CD4-positive, alpha-beta T cell treated with Interleukin-15 for 1 hour (primary cell): ENCODE measurements at places on chromosomes 7 and 10.
A peak's percentile ranks its signal among the peaks of the same experiment; 100 is the strongest.

- no peak for DNase-seq
These were observed 30.9 kb downstream of the DNAJC1 start for GRCh38 chr10:21972584-21972983.

DNA sequence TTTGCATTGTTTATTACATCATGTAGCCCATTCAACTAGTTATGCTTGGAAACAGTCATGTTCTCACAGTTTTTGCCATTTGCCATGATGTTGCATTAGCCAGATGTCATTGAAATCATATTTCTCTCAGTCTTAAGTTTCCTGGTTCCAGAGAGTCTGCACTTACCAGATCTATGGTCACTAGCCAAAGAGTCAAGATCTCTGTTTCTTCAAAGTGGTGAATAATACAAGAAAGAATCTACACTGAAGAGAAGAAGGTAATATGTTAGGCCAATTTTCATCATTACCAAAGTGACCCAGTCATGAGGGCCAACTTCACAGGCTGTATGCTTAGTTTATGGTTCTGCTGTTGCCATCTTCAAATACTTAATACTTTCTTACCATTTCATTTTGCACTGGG is 89.0 kb upstream of the PHYHIPL start:
- DNase-seq: no peak

DNA sequence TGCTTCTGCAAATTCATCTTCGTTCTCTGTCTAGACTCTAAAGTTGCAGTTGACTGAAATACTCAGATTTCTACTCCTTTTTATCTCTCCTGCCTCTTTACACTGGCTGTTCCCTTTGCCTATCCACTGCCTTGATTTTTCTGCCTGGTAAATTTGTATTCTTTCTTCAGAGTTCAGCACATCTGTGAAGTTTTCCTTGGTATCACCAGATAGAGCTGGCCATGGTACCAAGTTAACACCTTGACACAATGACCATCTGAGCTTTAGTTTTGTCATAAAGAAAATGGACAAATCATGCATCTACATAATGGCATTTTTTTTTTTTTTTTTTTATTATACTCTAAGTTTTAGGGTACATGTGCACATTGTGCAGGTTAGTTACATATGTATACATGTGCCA is 143.0 kb downstream of the PPP1R3A start:
- no peak for DNase-seq

DNA sequence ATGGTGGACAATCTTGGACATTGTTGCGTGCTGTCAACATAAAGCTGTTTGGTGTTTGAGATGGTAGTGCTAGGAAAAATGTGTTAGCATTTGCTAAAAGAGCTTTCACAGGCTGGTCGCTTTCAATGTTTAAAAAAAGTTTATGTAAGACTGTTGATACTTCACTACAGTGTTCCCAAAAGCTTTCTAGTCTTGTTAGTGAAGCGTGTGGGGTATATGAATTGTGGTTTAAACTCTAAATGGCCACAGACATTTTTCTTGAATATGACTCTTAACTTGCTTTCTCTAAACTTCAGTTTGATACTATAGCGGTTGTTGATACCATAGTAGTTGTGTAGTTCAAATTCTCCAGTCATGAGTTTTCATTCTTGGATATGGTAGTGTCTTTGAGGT is 44.9 kb downstream of the MCU start:
- no peak for DNase-seq

DNA sequence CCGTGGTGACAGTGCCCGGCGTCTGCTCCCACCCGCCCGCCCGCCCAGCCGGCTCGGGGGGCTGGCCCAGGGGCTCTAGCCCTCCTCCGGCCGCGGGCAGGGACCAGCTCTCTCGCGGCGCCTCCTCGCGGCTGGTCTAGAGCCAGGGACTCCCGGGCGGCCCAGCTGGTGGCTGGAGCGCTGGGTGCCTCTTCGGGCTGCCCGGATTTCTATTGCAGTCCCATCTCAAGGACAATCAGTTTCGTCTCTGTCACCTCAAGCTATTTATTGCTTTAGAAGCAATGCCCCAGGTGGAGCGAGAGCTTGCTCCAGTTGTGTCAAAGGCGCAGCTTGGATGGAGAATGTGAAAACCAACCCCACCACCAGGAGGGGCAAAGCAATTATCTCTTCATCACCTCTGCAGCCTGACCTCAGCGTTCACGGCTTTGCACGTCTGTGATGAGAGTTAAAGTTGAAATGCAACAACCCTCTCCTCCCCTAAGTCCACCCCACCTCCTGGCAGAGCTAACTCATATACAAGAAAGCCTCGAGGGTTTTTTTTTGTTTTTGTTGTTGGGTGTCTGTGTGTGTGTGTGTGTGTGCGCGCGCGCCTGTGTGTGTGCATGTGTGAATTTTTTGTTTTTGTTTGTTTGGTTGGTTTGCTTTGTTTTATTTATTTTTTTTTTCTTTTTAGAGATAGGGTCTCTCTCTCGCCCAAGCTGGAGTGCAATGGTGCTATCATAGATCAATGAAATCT is at the start of gene ITGA8:
TSS of gene ITGA8 (minus strand) at position 24 of the 736 bp plus-strand sequence. CDS start 151 bp downstream, outside the sequence.
- DNase-seq: no peak

DNA sequence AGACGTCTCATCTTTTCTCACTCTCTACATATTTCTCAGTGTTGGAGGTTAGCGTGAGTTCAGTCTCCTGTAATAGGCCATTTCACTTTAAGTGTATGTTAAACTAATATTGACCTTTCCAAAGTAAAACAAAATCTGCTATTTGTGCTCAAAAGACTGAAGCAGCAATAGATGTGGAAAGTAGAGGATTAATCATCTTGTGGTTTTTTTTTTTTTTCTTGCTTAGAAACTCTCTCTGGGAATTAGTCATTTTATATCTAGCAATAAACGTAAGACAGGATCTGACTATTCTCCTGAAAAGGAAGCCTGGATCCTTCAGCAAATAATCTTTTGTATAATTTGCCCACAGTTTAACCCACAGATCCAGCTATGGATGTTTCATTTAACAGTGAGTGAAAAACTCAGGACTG is 81.7 kb downstream of the NRP1 start:
- no peak for DNase-seq

DNA sequence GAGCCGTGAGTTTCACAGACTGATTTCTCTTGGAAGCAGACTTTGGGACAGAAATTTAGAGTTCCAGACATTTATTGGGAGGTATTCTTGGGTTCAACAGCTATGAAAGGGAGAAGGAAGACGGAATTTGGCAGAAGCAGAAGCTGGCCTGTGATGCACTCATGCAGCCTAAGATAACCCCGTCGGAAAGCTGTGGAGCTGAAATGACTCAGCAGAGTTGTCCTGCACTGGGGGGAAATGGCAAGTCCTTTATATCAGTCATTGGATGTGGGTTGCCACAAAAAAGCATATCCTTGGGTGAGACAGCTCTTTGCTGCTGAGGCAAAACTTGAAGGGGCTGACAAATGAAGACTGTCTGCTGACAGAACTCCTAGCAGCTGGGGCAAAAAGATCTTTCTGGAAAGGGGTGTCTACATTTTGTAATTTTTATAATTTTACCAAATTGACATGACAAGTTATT is 11.5 kb upstream of the MICU1 start:
- peak; percentile 59 for DNase-seq

GRCh38 chr7:91570560-91570959 is 306.3 kb downstream of the FZD1 start:
- no peak for DNase-seq

GRCh38 chr7:22885797-22886261 is 63.2 kb upstream of the TOMM7 start:
- DNase-seq: peak; percentile 25

DNA sequence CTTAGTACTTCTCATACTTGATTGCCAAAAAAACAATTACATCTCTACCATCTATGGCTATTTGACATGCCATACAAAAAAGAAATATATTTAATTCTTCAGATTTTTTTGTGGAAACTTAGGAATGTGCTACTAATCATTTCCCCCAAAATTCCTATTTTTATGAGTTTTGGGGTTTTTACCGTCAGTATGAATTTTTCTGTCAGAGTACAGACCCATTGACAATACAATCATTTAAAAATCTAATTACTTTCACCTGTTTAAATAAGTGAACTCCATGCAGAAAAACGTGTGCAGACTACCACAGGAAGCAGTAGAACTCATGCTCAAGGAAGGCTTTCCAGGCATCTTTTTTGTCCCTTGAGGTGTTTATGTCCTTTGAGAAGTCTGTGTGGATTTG is 48.8 kb upstream of the FOXP2 start:
- no peak for DNase-seq

DNA sequence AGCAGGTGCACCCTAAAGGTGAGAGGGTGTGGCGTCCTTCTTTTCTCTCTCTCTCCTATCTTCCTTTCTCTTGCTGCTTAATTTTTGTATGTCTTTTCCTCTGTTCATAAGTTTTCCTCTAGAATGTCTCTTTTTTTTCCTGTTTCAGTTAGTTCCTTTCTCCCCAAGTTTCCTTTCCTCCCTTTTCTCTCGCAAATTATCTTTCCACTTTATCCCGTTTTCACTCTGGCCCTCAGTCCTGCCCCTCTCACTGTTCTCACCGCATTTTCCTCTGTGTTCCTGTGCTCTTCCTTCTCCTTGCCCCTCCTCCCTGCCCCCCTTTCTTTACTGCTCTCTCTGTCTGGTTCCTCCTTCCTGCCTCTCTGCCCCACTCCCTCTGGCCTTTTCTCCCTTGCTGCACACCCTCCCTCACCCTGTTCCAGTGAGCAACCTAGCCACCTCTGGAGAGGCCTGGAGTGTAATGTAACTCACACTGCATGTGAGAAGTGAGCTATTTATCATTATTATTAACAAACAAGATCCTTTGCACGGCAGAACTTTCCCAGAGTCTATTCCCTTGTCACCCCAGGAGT is 158.5 kb downstream of the C10orf105 start:
- no peak for DNase-seq

- DNase-seq: no peak
These were observed 12.0 kb downstream of the SHH start for GRCh38 chr7:155800301-155800700.

GRCh38 chr10:78630944-78631838 is 437.6 kb upstream of the ZMIZ1 start:
- no peak for DNase-seq

DNA sequence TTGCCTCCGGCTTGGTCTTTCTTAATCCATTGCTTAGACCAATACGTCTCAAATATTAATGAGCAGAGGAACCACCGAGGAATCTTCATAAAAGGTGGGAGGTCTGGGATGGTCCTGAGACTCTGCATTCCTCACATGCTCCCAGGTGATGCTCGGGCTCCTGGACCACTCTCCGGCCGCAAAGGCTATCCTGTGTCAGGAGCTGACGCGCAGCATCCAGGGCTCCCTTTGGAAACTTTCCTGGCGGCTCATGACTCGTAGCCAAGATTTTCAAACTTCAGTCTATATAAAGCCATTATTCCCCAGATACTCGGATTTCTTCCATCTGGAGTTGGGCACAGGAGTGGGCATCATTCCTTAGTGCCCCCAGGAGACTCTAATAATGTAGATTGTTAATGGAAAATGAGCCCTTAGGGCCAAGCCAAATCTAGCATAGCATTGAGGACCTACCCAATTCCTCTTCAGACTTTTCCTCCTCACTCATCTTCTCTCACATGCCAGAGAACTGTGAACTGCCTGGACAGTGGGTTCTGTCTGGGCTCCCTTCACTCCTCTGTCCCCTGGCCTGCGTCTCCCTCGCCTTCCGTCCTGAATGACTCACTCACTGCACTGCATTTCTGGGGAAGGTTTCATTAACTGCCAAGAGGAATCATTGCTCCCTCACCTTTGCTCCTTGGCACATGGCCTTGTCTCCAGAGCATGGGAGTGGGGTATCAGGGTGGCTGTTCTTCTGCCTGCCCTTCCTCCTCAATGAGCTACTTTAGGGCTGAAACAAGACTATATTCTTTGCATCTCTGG is 89.3 kb downstream of the MKI67 start:
- DNase-seq: no peak

DNA sequence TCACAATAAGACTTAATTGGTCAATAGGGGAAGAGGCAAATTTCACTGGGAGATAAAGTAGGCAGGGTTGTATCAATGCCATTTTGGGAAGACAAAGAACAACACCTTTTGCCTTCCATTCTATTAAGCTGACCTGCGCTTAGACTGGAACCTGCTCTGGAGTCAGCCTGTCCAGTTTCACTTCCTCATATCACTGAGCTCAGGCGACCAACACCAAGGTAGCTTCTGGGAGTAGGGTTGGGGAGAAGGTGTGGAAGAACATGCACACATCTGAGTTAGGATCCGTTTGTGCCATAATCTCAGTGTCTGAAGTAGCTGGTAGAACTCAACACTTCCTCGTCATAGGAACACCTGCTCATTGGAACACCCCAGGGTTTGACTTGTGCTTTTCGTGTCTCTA is 527.4 kb upstream of the IGFBP3 start:
- no peak for DNase-seq

- DNase-seq: no peak
These were observed 3.1 kb downstream of the PALS2 start for GRCh38 chr7:24576171-24577025.

- no peak for DNase-seq
These were observed 9.2 kb downstream of the ITIH5 start for GRCh38 chr10:7657552-7657951.

DNA sequence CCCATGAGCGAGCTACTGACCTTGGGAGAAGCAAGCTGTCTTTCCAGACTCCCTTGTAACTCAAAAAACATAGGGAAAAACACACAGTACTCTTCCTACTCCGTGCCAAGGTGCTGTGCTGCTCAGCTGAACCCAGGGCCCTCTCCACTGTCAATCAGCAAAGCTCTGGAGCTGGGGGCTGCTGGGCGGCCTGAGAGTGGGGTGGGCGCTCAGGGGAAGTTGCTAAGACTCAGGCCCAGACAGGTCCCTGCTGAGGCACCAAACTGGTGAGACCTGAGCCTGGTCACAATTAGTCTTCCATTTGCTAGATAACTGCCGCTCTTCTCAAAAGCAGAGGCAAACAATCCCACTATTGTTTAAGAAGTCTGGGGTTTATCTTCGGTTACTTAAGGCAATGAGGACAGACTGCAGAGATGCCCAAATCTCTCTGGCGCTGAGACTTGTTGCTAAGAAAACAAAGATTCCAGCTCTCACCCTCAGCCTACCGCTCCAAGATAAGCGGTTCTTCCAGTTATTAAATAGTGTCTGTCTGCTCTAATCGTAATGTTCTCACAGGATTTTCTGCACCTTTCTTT is 22.0 kb downstream of the STEAP1B start:
- DNase-seq: no peak

DNA sequence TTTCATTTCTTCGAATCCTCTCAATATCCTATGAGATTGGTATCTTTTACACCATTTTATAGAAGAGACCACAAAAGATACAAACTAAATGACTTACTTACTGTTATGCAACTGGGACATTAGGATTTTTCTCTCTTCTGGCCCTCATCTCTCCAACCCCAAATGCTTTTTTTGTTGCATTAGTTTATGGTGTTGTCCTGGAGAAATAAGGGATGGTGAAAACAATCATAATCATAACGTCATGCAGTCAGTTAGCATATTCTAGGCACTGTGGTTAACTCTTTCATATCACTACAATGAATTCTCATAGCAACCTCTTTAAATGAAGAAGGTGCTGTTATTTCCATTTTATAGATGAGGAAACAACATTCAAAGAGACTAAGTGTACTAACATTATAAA is 104.6 kb downstream of the PON1 start:
- DNase-seq: no peak

- DNase-seq: no peak
These were observed 44.8 kb upstream of the EMX2 start for GRCh38 chr10:117497736-117498135.
